Activated B cell treated with CpG ODN at 0.5 μM for 24 hours (primary cell): ENCODE measurements at places on chromosomes 4 and X.

DNA sequence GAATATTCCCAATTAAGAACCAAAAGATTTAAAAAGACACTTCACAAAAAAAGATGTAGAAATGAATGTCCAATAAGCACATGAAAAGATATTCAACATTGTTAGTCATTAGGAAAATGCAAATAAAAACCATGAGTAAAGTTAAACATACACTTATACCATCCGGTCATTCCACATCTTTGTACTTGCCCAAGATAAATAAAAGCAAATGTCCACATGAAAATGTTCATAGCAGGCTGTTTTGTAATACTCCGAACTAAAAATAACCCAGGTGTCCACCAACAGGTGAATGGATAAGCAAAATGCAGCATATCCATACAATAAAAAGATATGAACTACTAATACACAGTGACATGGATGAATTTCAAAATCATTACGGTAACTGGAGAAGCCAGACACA lies 28.6 kb upstream of the ZCCHC4 start:
- H3K27ac ChIP-seq: no peak overlapping the region
- H3K27me3 ChIP-seq: no peaks in the 10 kb centered on the region

- no peaks in the 10 kb centered on the region for H3K4me1 ChIP-seq
- H3K27me3 ChIP-seq: no peaks in the 10 kb centered on the region
- DNase-seq: no peak
- no peak overlapping the region for H3K4me3 ChIP-seq
- H3K27ac ChIP-seq: no peak overlapping the region
Observed at GRCh38 chrX:112113460-112113859, 30.9 kb upstream of the TRPC5 start.

- no peaks in the 10 kb centered on the region for H3K36me3 ChIP-seq
- H3K4me1 ChIP-seq: no peaks in the 10 kb centered on the region
- H3K27ac ChIP-seq: no peak overlapping the region
- H3K4me3 ChIP-seq: no peak overlapping the region
Observed at GRCh38 chr4:18297684-18298083, 276.1 kb upstream of the LCORL start.

DNA sequence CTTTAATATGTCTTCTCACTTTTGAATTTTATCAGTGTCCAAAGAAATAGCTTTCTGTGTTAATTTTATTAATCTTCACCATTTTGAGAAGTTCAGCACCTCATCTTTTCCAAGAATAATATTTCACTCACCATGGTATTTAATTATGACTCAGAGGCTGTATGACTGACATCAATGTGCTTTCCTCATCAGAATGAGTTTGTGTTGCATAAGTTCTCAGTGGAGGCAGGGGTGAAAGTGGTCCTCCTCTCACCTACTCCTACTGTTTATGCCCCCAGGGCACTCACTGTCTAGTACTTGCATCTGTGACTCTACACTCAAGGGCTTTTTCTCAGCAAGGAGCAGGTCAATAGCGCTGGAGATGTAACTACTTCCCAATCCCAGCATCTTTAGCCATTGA lies 905.3 kb upstream of the INTU start:
- H3K27me3 ChIP-seq: no peaks in the 10 kb centered on the region
- no peak overlapping the region for H3K4me3 ChIP-seq
- no peaks in the 10 kb centered on the region for H3K36me3 ChIP-seq

DNA sequence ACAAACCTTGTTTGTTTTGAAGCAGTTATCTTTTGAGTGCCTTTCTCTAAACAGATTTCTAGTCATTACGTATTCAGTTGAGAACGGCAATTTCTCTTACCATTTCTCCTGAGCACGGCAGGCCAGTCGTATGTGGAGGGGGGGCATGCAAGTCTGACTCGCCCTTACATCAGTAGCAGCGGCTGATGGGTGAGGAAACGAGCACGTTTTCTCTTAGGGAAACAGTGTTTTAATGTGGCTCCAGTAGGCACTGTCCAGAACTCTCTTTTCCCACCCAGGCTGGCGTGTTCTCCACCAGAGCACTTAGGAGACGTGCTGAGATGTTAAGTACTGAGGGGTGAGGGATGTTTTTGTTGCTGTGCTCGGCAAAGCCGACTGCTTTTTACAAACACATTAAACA lies 240.5 kb downstream of the STIM2 start:
- H3K27me3 ChIP-seq: peaks cover 11% of the 10 kb centered on the region
- H3K4me3 ChIP-seq: no peak overlapping the region
- H3K36me3 ChIP-seq: no peaks in the 10 kb centered on the region
- H3K4me1 ChIP-seq: no peaks in the 10 kb centered on the region
- no peak overlapping the region for H3K27ac ChIP-seq
- DNase-seq: no peak

- no peaks in the 10 kb centered on the region for H3K27me3 ChIP-seq
- H3K4me3 ChIP-seq: no peak overlapping the region
Observed at GRCh38 chrX:74593593-74593992, 20.8 kb downstream of the RLIM start.

- no peak overlapping the region for H3K27ac ChIP-seq
- no peak for DNase-seq
Observed at GRCh38 chrX:11239230-11239629, 54.0 kb upstream of the AMELX start.

DNA sequence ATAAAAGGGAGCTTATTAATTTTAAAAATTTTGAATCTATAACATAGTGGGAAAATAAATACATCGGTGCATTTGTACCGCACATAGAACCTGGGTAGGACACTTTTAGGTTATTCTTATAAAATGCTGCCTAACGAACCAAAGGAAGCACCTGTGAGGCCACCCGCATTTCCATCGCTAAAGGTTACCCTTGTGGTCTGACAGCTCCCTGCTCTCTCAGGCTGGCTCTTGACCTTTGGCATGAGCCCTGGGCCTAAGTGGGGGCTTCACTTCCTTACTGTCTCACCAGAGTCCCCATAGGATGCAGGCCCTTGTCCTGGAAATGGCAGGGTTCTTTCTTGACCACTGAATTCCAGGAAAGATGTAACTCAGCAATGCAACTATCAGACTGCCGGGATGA lies 46.0 kb downstream of the HADH start:
- DNase-seq: no peak
- peaks cover 39% of the 10 kb centered on the region for H3K36me3 ChIP-seq
- H3K27ac ChIP-seq: no peak overlapping the region

DNA sequence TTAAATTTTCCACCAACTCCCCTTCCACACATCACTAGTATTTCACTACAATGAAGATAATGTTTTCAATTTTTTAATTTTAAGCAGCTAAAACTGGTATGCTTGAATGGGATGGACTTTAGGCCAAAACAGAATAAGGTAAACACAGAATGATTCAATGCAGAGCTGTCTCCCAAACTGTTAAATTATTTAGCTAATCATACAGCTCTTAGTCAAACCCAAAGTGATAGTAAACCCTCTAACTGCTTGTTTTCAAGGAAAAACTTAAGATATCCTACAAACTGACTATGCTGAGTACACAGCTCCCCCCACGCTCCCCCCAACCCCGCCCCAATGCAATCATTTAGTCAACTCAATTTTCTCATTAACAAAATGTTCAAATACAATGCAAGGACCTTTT lies 30.2 kb downstream of the CNOT6L start:
- DNase-seq: no peak
- H3K27ac ChIP-seq: no peak overlapping the region
- no peak overlapping the region for H3K4me3 ChIP-seq
- H3K36me3 ChIP-seq: peaks cover 10% of the 10 kb centered on the region

GRCh38 chr4:74487771-74488170 lies 42.8 kb downstream of the AREG start:
- DNase-seq: no peak
- no peak overlapping the region for H3K27ac ChIP-seq
- H3K4me3 ChIP-seq: no peak overlapping the region
- peaks cover 2% of the 10 kb centered on the region for H3K27me3 ChIP-seq
- H3K36me3 ChIP-seq: no peaks in the 10 kb centered on the region

- H3K27me3 ChIP-seq: peaks cover 2% of the 10 kb centered on the region
- no peak overlapping the region for H3K27ac ChIP-seq
- no peaks in the 10 kb centered on the region for H3K36me3 ChIP-seq
- H3K4me1 ChIP-seq: no peaks in the 10 kb centered on the region
Observed at GRCh38 chr4:119971431-119972084, 95.1 kb downstream of the MAD2L1 start.

GRCh38 chr4:109801895-109802319 lies at the start of gene CFI:
CFI (minus strand) TSS chr4:109801999; CDS start chr4:109801971, 28 bp downstream.
- H3K36me3 ChIP-seq: no peaks in the 10 kb centered on the region
- H3K4me3 ChIP-seq: no peak within 1 kb of the TSS

DNA sequence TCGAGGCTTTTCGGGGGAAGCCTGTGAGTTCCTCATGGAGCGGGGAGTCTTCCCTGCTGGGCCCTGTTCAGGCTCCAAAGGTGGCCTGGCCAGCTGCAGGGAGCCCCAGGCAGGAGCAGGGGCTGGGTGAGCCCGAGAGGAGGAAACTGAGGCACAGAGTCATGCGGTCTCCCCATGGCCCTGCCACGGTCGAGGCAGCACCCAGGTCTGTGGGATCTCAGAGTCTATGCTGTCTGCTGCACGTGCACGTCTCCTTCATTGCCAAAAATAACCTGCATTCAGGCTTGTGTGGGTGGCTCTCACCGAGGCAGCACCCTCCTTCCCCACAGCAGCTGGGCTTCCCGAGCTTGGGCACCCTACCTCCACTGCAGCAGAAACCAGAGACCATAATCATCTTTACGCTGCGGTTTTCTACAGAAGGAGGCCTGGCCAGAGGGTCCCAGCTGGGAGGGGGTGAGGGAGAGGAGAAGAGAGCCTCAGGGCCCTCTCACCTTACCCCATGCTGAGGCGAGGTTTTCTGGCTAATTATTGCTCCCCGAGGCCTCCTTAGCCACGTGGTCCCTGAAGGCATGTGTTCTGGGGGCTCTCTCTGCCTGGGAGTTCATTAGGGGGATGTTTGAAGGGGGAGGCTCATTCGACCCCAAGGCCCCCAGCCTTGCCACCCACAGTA lies 64.3 kb downstream of the CPZ start:
- H3K36me3 ChIP-seq: no peaks in the 10 kb centered on the region
- peaks cover 3% of the 10 kb centered on the region for H3K27me3 ChIP-seq
- DNase-seq: no peak
- H3K4me1 ChIP-seq: no peaks in the 10 kb centered on the region

DNA sequence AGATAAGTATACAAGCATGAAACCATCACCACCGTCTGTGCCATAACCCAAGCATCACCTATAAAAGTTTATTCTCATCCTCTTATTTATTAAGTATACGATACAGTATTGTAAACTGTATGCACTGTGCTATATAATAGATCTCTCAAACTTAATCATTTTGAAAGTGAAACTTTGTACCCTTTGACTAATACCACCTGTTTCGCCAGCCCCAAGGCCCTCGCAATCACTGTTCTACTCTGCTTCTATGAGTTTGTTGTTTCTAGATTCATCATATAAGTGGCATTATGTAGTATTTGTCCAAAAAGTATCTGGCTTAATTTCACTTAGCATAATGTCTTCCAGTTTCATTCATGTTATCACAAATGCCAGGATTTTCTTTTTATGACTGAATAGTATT lies 72.1 kb upstream of the DOCK11 start:
- peaks cover 7% of the 10 kb centered on the region for H3K4me1 ChIP-seq
- H3K36me3 ChIP-seq: peaks cover 34% of the 10 kb centered on the region
- H3K27me3 ChIP-seq: no peaks in the 10 kb centered on the region
- no peak overlapping the region for H3K4me3 ChIP-seq

DNA sequence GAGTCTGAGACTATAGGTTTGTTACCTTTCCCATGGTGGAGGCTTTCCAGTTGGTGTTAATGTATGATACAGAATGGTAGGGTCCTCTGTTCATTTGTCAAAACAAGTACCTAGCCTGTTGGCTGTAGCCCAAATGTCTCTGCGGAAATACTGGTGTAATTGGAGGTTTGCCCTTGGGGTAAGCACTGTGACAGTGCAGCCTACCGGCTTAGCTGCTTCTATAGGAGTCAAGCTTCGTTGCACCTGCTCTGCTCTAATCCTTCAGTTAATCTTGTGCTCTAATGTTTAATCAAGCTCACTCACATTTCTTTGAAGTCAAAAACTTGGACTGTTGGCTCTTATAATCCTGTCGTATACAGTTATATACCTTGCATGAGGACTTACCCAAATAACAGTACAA lies 203.4 kb downstream of the CCNG2 start:
- no peak overlapping the region for H3K4me3 ChIP-seq
- peaks cover 3% of the 10 kb centered on the region for H3K27me3 ChIP-seq
- no peaks in the 10 kb centered on the region for H3K36me3 ChIP-seq

DNA sequence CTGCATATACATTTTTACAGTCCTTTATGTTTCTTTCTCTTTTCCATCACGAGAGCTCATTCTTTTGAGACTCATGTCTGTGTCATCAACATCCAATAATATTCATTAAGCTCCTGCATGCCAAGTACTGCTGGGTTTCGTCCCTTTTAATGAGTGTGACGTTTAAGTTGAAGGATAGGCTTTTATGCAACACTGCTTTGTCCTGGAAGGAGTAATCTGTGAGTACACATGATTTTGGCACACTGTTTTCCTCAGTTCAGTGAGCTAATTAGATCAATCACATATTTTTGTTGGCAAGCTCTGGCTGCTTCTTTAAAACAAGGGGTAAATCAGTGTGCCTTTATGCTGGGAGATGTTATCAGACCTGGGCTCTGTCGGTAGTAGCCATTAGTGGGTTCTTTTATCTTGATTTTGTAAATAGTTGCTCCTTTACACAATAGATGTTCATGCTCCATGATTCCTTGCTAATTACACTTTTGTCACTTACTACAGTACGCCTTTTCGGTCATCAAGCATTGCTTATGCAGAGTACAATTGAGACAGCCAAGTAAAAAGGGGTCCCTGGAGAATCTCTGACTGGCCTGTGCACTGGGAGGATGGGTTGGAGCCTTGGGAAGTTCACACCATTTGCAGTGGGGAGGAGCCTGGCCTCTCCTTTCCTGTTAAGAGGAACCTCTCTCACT lies 132.6 kb downstream of the FHIP1A start:
- no peak overlapping the region for H3K4me3 ChIP-seq
- no peak overlapping the region for H3K27ac ChIP-seq
- no peaks in the 10 kb centered on the region for H3K4me1 ChIP-seq
- peaks cover 8% of the 10 kb centered on the region for H3K27me3 ChIP-seq
- no peak for DNase-seq

GRCh38 chr4:79862821-79863220 lies 210.2 kb downstream of the ANTXR2 start:
- H3K27ac ChIP-seq: no peak overlapping the region
- H3K27me3 ChIP-seq: no peaks in the 10 kb centered on the region
- no peaks in the 10 kb centered on the region for H3K36me3 ChIP-seq
- DNase-seq: no peak

DNA sequence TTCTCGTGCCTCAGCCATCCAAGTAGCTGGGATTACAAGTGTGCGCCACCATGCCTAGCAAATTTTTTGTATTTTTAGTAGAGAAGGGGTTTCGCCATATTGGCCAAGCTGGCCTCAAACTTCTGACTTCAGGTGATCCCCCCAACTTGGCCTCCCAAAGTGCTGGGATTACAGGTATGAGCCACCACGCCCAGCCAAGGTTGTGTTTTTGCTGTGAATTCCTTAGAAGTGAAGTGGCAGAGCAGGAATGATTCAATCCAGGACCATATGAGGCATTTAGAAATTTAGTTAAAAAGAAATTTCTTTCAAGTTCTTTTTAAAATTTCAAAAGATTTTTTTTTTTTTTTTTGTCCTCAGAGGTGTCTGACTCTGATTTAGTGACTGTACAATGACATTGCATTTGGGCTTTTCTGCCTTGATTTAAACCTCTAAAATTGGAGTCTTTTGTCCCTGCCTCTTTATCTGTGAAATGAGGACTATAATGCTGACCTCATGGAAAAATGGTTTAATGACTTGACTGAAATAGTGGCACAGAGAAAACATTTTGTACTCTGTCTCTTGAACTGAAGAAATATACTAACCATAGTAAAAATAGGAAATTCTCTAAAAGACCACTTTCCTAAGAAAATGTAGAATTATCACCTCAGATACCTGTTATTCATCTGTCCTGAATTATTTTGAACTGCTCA lies 59.9 kb downstream of the CXCL13 start:
- no peak for DNase-seq
- peaks cover under 1% of the 10 kb centered on the region for H3K27me3 ChIP-seq

GRCh38 chr4:138596896-138597295 lies 354.7 kb upstream of the SLC7A11 start:
- H3K4me3 ChIP-seq: no peak overlapping the region
- no peaks in the 10 kb centered on the region for H3K36me3 ChIP-seq
- H3K27me3 ChIP-seq: no peaks in the 10 kb centered on the region
